SK-N-SH (cell line): ENCODE measurements at places on chromosomes 2 and 18. TPM values are rescaled to one million over a fixed set of nuclear protein-coding genes. Genes with fewer than 3 reads are reported as not detected.

DNA sequence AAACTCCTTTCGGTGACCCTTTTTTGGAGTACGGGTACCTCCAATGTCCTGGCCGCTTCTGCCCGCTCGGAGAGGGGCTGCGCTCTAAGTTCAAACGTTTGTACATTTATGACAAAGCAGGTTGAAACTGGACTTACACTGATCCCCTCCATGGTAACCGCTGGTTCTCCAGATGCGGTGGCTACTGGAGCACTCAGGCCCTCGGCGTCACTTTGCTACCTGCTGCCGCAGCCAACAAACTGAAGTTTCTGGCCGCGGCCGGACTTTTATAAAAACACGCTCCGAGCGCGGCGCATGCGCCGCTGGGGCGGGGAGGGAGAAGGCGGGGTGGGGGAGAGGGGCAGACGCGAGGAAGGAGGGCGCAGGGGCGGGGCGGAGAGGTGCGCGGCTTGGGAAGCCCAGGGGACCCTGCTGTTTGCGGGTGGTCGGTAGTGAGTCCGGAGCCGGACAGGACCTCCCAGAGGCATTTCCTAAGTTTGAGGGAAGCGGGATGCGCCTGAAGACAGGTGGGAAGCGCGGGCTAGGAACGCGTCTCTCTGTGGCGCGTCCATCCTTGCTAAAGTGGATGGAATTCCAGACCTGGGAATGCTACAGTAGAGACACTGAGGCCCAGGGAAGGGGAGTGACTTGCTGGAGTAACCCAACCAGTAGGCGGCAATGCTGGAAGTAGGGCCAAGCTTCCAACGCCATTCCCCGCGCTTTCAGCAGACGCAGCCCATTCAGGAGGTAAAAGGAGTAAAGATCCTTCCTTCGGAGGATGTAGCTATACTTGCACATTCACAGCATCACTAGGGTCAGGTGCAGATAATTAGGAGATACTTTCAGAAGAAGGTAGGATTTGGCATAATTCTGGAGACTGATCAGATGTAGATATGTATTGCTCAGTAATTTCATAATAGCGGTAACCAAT is at the start of gene CXCR4:
Gene CXCR4, minus strand, starts transcription at position 241 of the 910 bp plus-strand sequence. Its CDS starts 89 bp downstream, at position 152.
- H3K4me1 ChIP-seq = no peaks in the 10 kb centered on the region
- DNase-seq = peak; percentile 97
- H3K27me3 ChIP-seq = peaks cover 40% of the 10 kb centered on the region; the same call in 1 of the 2 replicates
- no peaks in the 10 kb centered on the region for H3K36me3 ChIP-seq
- peak within 1 kb of the TSS; percentile 51 for H3K4me3 ChIP-seq
- no peak within 1 kb of the TSS for H3K27ac ChIP-seq

GRCh38 chr2:55452879-55453278 is 33.2 kb upstream of the CCDC88A start:
- H3K4me3 ChIP-seq = no peak overlapping the region
- no peaks in the 10 kb centered on the region for H3K27me3 ChIP-seq
- H3K27ac ChIP-seq = no peak overlapping the region

GRCh38 chr2:234493796-234494195 is 3.1 kb downstream of the ARL4C start:
- no peaks in the 10 kb centered on the region for H3K27me3 ChIP-seq
- peak overlapping the region; percentile 90 for H3K4me3 ChIP-seq
- no peaks in the 10 kb centered on the region for H3K4me1 ChIP-seq
- H3K36me3 ChIP-seq = peaks cover 4% of the 10 kb centered on the region; the same call in 1 of the 2 replicates

DNA sequence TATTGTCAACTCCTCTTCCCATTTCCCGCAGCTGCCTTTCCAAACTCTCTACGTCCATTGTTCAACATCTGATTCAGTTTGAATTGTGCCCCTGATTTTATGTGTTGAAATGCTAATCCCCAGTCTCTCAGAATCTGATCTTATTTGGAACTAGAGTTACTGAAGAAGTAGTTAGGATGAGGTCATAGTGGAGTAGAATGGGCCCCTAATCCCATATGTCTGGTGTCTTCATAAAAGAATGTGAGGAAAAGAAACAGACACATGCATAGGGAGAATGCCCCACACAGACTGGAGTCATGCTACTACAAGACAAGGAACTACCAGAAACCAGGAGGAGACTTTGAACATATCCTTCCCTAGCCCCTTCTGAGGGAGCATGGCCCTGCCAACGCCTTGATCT is 99.2 kb downstream of the LRP1B start:
- no peaks in the 10 kb centered on the region for H3K36me3 ChIP-seq
- DNase-seq = no peak
- no peak overlapping the region for H3K4me3 ChIP-seq
- no peaks in the 10 kb centered on the region for H3K27me3 ChIP-seq
- no peak overlapping the region for H3K27ac ChIP-seq

DNA sequence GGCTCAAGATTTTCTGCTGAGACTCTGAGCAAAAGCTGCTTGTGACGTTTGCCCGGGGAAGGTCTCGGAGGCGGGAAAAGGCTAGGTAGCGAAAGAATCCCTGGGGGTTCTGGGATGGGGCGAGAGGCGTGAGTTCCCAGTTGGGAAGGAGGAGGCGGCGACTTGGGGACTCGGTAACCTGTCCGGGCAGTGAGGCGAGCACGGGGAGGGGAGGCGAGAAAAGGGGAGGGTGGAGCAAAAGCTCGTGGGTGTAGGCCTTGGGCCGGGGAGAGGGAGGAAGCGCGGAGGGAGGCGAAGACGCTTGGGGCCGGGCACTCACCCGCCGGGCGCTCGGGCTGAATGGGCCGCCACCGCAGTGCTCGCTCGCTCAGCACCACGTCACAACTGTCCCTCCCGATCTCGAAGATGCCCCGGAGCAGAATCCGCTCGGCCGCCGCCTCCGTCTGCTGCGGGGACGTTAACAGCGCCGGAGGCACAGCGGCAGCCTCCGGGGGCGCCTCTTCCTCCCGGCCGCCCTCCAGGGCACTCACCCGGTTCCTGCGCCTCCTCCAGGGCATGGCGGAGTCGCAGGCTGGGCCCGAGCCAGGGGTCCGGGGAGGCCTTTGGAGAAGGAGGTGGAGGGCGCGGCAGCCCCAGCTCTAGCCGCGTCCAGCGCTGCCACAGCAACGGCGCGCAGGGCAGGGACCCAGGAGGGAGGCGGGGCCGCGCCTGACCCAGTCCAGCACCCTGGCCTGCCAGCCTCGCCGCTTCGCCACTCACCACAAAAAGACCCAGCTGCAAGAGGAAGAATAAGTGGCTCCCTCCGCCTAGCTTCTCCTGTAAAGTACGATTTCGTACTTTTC is at the start of gene CERKL:
Gene CERKL, minus strand, starts transcription at position 656 of the 842 bp plus-strand sequence. Its CDS starts 99 bp downstream, at position 557.
- no peaks in the 10 kb centered on the region for H3K36me3 ChIP-seq
- DNase-seq = peak; percentile 87
- peak within 1 kb of the TSS; percentile 55 for H3K4me3 ChIP-seq
- no peak within 1 kb of the TSS for H3K27ac ChIP-seq
- no peaks in the 10 kb centered on the region for H3K4me1 ChIP-seq
- no peaks in the 10 kb centered on the region for H3K27me3 ChIP-seq

GRCh38 chr2:12257476-12257875 is 459.3 kb upstream of the TRIB2 start:
- H3K4me1 ChIP-seq = peaks cover 5% of the 10 kb centered on the region; the same call in 1 of the 2 replicates
- no peak overlapping the region for H3K27ac ChIP-seq
- no peak overlapping the region for H3K4me3 ChIP-seq
- H3K36me3 ChIP-seq = no peaks in the 10 kb centered on the region

- DNase-seq = no peak
- peak overlapping the region; percentile 53; the same call in 1 of the 2 replicates for H3K27ac ChIP-seq
- peaks cover 57% of the 10 kb centered on the region for H3K36me3 ChIP-seq
- peaks cover 33% of the 10 kb centered on the region for H3K4me1 ChIP-seq
- H3K4me3 ChIP-seq = no peak overlapping the region
These were observed 57.1 kb downstream of the PXDN start for GRCh38 chr2:1687254-1687653.

GRCh38 chr2:37740164-37740739 is 68.8 kb upstream of the CDC42EP3 start:
- H3K4me1 ChIP-seq = no peaks in the 10 kb centered on the region; the same call in 1 of the 2 replicates
- no peak overlapping the region for H3K4me3 ChIP-seq
- peak overlapping the region; percentile 79 for H3K27ac ChIP-seq
- no peaks in the 10 kb centered on the region for H3K27me3 ChIP-seq

GRCh38 chr2:39837856-39838453 is 58.9 kb upstream of the THUMPD2 start:
- H3K27ac ChIP-seq = no peak overlapping the region
- H3K4me1 ChIP-seq = no peaks in the 10 kb centered on the region
- H3K36me3 ChIP-seq = no peaks in the 10 kb centered on the region
- no peaks in the 10 kb centered on the region for H3K27me3 ChIP-seq

DNA sequence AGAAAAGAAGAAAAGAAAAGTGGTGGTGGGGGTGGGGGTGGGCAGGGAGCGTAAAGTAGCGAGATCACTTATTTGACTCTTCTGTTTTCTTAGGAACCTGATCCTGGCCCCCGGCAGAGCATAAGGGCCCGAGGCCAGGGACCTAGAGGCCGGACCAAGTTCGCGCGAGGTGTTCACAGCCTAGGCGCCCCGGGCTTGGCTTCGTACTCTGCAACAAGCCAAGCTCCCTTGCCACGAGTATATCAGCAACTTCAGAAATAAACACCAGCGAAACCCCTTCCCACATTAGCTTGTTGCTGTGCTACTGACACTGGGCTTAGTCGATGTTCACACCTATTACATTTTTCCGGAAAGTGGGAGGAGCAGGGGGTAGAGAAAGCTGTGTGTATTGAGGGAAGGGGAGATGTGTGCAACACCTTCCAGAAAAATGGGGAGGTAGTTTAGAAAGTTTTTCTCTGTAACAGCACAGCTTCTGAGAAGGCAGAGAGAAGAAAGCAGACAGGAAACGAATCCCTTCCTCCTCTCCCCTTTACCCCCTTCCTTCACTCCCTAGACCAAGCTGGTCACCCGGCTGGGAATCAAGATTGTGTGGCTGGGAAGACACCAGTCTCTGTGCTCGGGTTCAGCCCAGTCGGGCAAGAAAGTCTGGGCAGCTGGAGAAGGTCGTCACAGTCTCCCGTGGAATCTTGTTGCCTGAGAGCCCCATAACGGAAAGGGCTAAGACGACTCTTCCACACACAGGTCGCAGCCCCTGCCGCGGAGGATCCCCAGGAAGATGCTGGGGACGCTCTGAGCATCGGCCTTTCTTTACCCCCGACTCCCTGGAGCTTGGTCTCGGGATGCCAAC is 12.0 kb upstream of the SATB2 start:
- no peak for DNase-seq
- H3K27me3 ChIP-seq = peaks cover 82% of the 10 kb centered on the region
- no peak overlapping the region for H3K27ac ChIP-seq
- H3K4me3 ChIP-seq = no peak overlapping the region

GRCh38 chr2:230423851-230424458 is 8.0 kb downstream of the SP100 start:
- no peaks in the 10 kb centered on the region for H3K4me1 ChIP-seq
- peaks cover 22% of the 10 kb centered on the region for H3K36me3 ChIP-seq
- H3K27me3 ChIP-seq = no peaks in the 10 kb centered on the region
- no peak overlapping the region for H3K27ac ChIP-seq
- no peak for DNase-seq

DNA sequence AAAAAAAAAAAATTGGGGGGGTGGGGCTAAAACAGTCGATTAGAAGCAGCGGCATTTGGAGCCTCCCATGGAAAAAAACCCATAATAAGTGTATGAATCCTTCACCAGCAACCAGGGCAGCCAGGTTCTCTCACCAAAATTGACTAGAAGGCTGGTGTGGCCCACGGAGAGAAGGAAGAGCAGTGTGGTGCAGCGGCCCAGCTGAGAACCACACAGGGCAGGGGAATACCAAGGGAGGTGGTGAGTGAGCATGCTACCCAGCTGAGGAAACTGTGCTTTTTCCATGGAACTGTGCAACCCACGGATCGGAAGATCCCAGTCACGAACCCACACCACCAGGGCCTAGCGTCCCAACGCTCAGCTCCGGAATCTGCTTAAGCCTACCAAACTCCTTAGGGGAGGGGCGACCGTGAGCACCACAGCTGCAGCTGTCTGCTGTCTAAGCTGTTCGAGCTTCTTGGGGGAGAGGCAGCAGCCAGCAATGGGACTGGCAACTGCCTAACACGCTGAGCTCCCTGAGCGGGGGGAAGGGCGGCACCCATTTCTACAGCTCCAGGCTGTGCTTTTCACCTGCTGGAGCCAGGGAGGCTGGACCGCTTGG is 1037.2 kb upstream of the ACVR2A start:
- no peaks in the 10 kb centered on the region for H3K36me3 ChIP-seq
- no peak for DNase-seq
- no peaks in the 10 kb centered on the region for H3K4me1 ChIP-seq
- H3K27me3 ChIP-seq = no peaks in the 10 kb centered on the region

GRCh38 chr2:189544318-189545042 is 36.1 kb downstream of the SLC40A1 start:
- peaks cover 5% of the 10 kb centered on the region for H3K4me1 ChIP-seq
- H3K27me3 ChIP-seq = no peaks in the 10 kb centered on the region
- no peaks in the 10 kb centered on the region for H3K36me3 ChIP-seq
- no peak for DNase-seq

- H3K4me1 ChIP-seq = no peaks in the 10 kb centered on the region
- DNase-seq = no peak
- no peak overlapping the region for H3K27ac ChIP-seq
- no peaks in the 10 kb centered on the region for H3K27me3 ChIP-seq
- no peak overlapping the region for H3K4me3 ChIP-seq
These were observed 296.0 kb upstream of the MGAT5 start for GRCh38 chr2:133957724-133958480.

- H3K4me3 ChIP-seq = no peak overlapping the region
- no peaks in the 10 kb centered on the region for H3K36me3 ChIP-seq
- no peak for DNase-seq
- H3K27me3 ChIP-seq = no peaks in the 10 kb centered on the region
These were observed 1552.3 kb upstream of the SLC39A10 start for GRCh38 chr2:194104687-194105086.

- H3K27me3 ChIP-seq = no peaks in the 10 kb centered on the region
- no peak for DNase-seq
- no peaks in the 10 kb centered on the region for H3K4me1 ChIP-seq
- H3K27ac ChIP-seq = no peak overlapping the region
- no peaks in the 10 kb centered on the region for H3K36me3 ChIP-seq
These were observed 6.2 kb upstream of the KDSR start for GRCh38 chr18:63373161-63373560.

GRCh38 chr2:138502255-138503086 is 901 bp downstream of the SPOPL start:
- peak overlapping the region; percentile 87 for H3K27ac ChIP-seq
- H3K36me3 ChIP-seq = no peaks in the 10 kb centered on the region
- H3K4me1 ChIP-seq = 0 out of 2 replicates have a peak, but pooled peaks cover 5% of the 10 kb centered on the region
- H3K4me3 ChIP-seq = peak overlapping the region; percentile 86
- DNase-seq = peak; percentile 6

- H3K4me1 ChIP-seq = peaks cover 15% of the 10 kb centered on the region; the same call in 1 of the 2 replicates
- no peak overlapping the region for H3K4me3 ChIP-seq
- H3K27me3 ChIP-seq = no peaks in the 10 kb centered on the region
- no peaks in the 10 kb centered on the region for H3K36me3 ChIP-seq
- no peak for DNase-seq
These were observed 60.2 kb upstream of the CAVIN2 start for GRCh38 chr2:191907091-191907490.

GRCh38 chr18:76821356-76821874 is 942 bp upstream of the ZNF236 start:
- H3K36me3 ChIP-seq = peaks cover 6% of the 10 kb centered on the region
- no peaks in the 10 kb centered on the region for H3K27me3 ChIP-seq
- H3K4me3 ChIP-seq = peak overlapping the region; percentile 96

The MAP2 gene
- polyA plus RNA-seq = 7.8 and 11.1 TPM in 2 replicates

The PPP4R1 gene
- polyA plus RNA-seq = 53.4 and 84.4 TPM in 2 replicates

The OSBPL6 gene
- polyA plus RNA-seq = 2.7 and 3.3 TPM in 2 replicates

The TMSB10 gene
- polyA plus RNA-seq = 3,924 and 7,920 TPM in 2 replicates

The HNRNPLL gene
- polyA plus RNA-seq = 24.4 and 29.8 TPM in 2 replicates
